ENCODE measurements at places on chromosomes 12 and 14. TPM values are rescaled to one million over a fixed set of nuclear protein-coding genes. Genes with fewer than 3 reads are reported as not detected.

Gene FMNL3
- 9.3 TPM for polyA plus RNA-seq

Gene GXYLT1
- polyA plus RNA-seq, result 13.7 TPM

- no peak for DNase-seq
Observed at GRCh38 chr14:105273062-105273461, 24.7 kb downstream of the BTBD6 start.

DNA sequence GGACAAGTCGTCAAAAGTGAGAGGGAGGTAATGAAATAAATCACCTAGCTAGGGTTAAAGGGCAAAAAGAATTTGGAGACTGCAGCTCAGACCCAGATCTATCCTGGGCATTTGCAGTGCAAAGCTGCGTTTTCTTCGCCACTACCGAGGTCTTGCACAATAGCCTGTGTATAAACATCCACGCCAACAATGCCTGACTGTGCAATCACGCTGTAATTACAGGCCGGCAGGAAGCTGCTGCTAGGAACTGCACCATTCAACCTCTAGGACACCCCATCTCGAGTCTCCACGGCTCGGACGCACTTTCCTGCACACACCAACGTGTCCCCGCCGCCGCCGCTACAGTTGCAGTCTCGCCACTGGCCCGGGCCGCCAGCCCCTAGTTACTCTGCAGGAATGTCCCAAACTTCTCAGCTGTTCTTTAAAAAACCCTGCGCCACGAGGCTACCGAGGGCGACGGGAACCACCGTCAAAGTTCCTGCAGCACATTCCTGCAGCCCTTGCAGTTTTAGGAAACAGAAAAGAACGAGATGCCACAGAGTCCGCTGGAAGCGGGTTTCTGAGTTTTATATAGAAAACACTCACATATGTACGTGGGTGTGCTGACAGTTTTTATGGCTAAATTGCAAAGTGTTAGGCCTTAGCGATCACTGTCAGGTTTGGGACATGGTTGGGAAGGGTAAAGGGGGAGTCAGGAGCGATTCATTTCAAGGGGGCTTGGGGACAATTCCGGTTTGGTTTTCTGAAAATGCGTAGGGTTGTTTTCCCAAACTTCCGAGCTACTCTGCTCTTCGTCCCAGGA, 65.6 kb upstream of the PTGR2 start:
- peak; percentile 96 for DNase-seq

Gene PTPRQ
- 0.18 TPM for polyA plus RNA-seq

- DNase-seq, result no peak
Observed at GRCh38 chr12:34097213-34097612, 74.9 kb downstream of the ALG10 start.

DNA sequence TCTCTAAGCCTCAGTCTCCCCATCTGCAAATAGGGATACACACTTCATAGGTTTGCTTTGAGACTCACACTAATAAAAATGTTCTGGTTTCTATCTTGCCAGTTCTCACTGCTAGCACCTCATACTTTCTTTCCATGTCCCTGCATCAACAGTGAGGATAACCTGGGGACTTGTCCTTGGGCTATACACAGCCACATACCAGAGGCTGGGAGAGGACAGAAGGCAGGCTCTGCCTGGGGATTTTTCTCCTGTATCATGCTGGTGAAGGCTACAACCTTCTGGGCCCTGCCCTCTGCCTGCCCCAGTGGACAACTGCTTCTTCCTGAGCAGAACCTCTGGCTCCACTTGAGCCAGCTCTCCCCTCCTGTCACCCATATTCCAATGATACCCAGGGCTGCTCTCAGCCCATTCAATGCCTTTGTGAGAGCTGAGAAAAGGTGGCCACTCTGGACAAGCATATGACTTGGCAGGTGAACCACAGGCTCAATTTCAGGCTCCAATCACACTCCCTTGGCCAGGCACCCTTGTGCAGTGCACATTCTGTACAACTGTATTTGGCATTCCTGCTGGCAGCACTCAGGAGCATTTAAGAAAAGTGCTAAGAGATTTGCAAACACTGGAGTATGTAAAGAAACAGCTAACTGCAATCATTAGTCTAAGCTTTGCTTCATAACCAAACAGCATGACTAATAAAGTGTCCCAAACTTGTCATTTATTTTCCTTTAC, 135.8 kb upstream of the VRK1 start:
- DNase-seq, result no peak

Gene DIO2
- polyA plus RNA-seq, result 29.6 TPM

Gene ESR2
- not detected for polyA plus RNA-seq

Gene IFNG
- polyA plus RNA-seq, result not detected

GRCh38 chr12:48764521-48764920, 24.4 kb downstream of the ADCY6 start:
- DNase-seq, result no peak

Gene CLEC4E
- polyA plus RNA-seq, result not detected

Gene STYX
- 21.7 TPM for polyA plus RNA-seq

- DNase-seq, result no peak
Observed at GRCh38 chr12:91706466-91706865, 439.2 kb downstream of the BTG1 start.

GRCh38 chr14:65847075-65847847, 434.7 kb downstream of the FUT8 start:
- no peak for DNase-seq

GRCh38 chr14:80216818-80217217, 5.5 kb upstream of the DIO2 start:
- DNase-seq, result no peak

DNA sequence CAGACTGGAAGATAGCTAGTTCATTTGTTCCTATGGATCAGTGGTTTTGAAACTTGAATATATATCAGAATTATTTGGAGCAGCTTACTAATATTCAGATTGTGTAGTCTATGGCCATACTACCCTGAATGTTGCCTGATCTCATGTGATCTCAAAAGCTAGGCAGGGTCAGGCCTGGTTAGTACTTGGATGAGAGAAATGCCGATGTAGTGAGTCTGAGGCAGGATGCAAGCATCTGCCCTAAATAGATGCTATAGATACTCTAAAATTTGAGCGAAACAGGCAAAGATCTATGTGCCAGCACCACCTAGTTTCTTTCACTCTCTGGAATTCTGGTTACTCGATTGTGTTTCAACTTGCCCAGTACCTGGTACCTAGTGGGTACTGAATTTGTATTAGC, 40.9 kb downstream of the FRMD6 start:
- DNase-seq, result no peak

- DNase-seq, result no peak
Observed at GRCh38 chr12:7496451-7496850, 7.1 kb downstream of the CD163 start.

Data from GM23248 (cell line).